ENCODE measurements at places on chromosomes 7 and 10.

GRCh38 chr7:52992479-52993162, 42.8 kb upstream of the POM121L12 start:
- no peak for DNase-seq

DNA sequence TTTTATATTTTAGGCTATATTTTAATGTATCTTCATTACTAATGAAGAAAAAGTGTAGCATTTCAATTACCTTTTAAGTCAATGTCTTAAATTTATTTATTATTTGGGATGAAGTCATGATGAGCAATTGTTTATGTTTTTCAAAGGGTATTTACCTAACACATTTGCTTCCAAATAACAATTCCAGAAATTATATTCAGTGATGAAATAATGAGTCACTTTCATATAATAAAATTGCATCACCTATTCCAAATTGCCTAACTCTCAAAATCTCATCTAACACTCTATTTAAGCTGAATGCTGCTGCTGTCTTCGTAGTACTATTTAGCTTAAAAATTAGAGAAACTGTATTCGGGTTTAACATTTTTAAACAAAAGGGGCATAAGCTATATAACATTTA, 97.7 kb downstream of the PRKG1 start:
- DNase-seq: no peak

GRCh38 chr7:106485031-106485551, 175.9 kb downstream of the CCDC71L start:
- no peak for DNase-seq

DNA sequence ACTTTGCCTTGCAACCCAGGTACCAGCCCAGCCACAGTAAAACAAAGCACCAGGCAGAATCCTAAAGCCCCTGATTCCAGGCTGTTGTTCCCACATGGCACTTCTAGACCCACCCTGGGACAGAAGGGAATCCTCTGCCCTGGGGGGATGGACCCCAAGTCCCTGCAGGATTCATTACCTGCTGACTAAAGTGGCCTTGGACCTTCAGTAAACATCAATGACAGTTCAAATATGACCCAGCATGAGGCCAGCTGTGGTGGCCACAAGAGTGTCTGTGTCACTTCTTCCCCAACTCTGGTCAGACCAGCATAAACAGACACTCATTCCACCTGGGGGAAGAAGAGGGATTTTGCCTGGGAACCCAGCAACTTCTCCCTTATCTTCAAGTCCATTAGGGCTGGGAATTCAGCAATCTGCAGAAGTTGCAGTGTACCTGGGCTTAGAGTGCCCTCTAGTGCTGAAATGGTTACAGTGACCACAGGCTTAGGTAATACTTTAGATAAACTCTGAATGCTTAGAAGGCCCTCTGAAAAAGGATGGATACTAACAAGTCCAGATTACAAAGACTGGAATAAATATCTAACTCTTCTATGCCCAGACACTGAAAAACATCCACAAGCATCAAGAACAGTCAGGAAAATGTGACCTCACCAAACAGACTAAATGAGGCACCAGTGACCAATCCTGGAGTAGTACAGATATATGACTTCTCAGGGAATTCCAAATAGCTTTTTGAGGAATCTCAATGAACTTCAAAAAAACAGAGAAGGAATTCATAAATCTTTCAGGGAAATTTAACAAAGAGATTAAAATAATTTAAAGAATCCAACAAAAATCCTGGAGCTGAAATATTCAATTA, 108.5 kb upstream of the TMEM168 start:
- DNase-seq: no peak

GRCh38 chr10:58546137-58546536, 33.5 kb downstream of the BICC1 start:
- no peak for DNase-seq

- DNase-seq: no peak
Observed at GRCh38 chr7:151382079-151382885, 27.6 kb downstream of the WDR86 start.

- DNase-seq: no peak
Observed at GRCh38 chr7:116423499-116423898, 76.0 kb upstream of the CAV2 start.

GRCh38 chr10:118965645-118966044, 63.9 kb upstream of the NANOS1 start:
- no peak for DNase-seq

DNA sequence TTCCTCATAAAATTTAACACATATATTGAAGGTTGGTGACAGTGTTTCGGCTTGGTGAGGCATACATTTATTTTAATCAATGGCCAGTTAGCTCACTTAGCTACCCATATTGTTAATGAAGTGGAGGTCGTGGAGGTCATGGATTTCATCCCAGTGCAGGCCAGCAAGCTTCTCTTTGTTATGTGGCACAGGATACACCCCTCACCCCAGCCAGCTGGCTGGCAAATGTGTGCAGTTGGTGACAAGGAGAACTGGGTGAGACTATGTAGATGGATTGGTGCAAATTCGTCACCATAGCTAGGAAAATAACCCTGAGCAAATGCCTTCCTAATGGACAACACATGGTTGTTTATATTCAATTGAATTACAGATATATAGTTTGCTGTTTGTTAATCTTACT, 50.5 kb upstream of the FOXP2 start:
- no peak for DNase-seq

DNA sequence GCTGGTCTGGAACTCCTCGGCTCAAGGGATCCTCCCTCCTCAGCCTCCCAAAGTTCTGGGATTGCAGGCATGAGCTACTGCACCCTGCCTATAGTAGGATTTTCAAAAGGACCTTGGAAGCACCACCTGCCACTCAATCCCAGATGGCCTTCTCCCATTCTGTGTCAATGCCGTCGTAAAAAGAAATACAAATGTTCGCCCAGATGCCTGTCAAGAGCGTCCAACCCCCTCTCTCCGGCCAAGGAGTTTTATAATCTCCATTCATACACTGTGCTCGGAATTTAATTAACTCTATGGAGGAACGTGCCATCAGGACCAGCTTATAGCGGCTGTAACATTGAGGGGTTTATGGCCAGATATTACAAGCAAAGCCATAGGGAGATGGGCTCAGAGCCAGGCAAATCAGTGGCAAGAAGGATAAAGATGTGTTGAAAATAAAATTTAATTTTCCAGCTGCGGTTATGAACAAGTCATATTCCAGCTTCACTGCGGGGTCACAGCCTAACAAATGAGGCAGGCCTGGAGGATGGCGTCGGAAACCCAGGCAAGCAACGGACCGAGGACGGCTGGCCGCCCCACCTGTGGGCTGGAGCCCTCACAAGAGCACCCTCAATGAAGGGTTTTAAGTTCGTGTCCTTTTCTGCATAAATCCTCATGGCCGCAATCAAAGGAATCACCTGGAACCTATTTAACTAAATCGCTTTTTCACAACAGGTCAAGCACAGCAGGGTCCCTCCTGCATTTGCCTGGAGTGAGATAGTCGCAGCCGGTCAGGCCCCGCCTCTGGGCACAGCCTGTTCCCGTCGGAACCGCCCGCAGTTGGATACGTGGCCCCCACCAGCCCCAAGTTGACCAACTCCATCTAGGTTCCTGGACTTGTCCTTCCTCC, 374.5 kb upstream of the FOXK1 start:
- DNase-seq: no peak

GRCh38 chr10:34413756-34414587, 401.1 kb downstream of the PARD3 start:
- DNase-seq: no peak

DNA sequence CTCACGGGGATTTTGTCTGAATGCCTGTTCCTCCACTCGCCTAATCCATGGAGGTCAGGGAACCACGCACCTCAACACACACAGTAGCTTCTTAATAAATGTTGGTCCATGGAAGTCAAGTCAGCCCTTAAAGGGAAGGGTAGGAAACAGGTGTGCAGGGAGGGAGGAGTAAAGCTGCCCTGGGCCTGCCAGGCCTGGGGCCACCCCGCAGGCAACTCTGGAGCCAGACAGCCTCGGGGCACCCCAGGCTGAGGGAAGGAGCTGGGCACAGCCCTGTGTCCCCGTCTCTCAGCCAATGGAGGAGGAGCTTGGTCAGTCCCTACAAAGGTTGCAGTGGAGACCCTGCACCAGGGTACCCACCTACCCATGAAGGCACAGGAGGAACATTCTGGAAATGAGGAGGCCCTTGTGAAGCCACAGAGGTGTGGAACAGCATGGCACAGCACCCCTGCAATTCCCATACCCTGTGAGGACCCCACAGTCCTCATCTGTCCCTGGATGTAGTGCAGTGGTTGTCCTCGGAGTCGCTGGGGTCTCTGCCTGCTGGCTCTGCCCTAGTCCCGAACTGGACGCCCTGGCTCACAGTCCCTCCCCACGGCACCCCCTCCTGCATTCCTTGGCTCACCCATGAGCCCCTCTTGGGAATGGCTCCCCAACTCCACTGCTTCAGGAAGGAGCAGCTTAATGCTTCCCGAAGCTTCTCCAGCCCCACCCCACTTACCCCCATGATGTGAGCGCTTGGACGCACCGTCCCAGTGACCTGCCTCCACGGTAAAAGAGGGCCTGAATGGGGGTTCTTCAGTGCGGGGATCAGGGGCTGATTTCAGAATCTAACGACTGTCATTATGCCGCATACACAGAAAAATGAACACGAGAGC, 79.2 kb upstream of the INSIG1 start:
- no peak for DNase-seq

DNA sequence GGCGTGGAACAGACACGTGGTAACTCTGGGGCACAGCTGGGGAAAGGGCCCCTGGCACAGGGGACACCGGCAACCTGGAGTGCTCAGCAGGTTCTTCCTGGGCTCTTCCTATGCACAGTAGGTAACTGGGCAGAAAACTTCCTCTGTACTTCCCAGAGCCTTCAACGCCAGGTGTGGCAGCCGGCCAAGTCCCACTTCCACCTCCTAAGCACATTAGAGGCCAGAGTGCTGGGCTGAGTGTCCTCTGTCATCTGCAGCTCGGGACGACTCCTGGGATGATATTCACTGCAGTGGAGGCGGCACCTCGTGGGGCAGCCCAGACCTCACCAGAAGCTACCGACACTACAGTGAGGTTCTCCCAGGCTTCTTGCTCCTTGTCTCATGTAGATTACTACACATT, 114.5 kb downstream of the LARP4B start:
- no peak for DNase-seq

DNA sequence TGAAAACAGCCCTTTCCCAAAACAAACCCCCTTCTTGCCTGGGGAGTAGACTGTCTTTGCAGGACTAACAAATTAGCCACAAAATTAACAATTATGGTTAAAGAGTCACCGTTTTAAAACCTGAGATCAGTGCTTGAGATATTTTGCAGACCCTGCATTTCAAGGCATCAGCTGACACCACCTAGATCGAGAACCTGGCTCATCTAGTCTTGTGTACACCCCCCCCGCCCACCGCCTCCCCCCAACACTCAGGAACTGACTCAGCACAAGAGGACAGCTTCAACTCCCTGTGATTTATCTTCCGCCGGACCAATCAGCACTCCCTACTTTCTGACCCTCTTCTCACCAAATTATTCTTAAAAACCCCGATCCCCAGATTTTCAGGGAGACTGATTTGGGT, 737.1 kb downstream of the PHTF2 start:
- DNase-seq: no peak

All from stimulated activated CD8-positive, alpha-beta memory T cell treated with anti-CD3 and anti-CD28 coated beads, Interleukin-15, amount 100 ng/mL, for 24 hours (primary cell).